ENCODE measurements at places on chromosomes 13 and 19.

DNA sequence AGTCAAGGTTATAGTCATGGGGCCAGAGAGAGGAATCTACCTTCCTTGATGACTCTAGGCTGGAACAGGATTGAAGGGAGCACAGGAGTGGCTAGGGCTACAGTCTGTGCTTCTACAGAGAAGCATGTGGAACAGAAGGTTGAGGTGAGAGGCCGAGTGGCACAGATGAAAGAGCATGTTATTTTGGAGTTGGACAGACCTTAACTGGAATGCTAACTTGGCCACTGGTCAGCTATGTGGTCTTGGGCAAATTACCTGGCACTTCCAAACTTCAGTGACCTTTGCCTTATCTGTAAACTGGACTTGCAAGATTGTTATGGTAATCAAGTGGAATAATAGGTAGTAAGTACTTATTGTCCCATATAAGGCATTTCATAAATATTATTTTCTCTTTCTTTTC, 252.7 kb downstream of the KCNRG start:
- DNase-seq, result no peak

- peak; percentile 56 for DNase-seq
Observed at GRCh38 chr19:41998246-41999020, 4.4 kb upstream of the ATP1A3 start.

GRCh38 chr13:112573710-112574109, 14.2 kb downstream of the TUBGCP3 start:
- DNase-seq, result no peak

DNA sequence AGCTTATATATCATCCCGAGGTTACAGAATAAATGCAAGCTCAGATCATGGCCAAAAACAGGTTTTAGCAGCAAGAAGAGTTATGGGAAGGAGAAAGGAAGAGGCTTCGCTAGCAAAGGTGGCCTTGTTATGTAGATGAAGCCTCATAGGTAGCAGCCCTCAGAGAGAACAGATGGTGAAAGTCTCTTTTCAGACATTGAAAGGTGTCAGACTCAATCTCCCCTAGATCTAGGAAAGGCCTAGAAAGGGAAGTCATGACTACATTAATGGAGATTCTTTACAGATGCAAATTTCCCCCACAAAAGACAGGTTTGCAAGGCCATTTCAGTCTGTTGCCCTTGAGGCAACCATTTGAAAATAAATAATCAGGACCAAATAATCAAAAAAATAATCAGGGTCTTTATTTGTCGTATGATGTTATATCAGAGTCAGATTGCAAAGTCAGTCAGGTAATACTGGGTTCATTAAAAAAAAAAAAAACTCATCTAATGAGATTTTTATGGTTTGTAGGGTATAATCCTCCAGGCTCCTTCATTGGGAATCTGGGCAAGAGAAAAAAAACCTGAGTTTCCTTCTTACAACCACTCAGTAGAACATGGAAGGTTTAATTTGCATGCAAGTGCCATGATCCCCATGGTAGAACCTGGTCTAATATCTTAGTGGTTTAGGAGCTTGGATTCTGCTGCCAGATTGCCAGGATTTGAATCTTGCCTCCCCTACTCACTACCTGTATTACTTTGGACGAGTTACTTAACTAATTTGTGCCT, 50.8 kb upstream of the HTR2A start:
- DNase-seq, result no peak

GRCh38 chr13:28434926-28435325, 60.0 kb downstream of the FLT1 start:
- no peak for DNase-seq

GRCh38 chr19:42216653-42217519, 591 bp downstream of the DEDD2 start:
- peak; percentile 46 for DNase-seq

DNA sequence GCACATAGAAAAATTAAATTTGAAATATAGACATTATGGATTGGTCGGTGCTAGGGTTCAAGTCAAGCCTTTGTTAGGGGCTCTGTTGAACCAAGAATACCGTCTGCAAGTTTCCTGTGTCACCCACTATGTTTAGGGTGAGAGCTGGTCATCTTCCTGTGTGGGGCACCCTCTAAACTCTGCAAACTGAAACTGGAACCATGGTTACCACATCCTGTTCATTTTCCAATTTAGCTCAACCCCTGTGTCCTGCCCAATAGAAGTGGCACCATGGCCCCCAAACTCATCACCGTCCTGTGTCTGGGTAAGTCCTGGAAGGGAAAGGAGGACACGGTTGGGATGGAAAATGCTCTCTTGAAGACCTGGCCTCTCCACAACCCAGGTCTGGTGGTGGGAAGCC, 29.9 kb downstream of the LAIR2 start:
- no peak for DNase-seq

- DNase-seq, result no peak
Observed at GRCh38 chr19:2271234-2272103, 10.5 kb downstream of the PEAK3 start.

DNA sequence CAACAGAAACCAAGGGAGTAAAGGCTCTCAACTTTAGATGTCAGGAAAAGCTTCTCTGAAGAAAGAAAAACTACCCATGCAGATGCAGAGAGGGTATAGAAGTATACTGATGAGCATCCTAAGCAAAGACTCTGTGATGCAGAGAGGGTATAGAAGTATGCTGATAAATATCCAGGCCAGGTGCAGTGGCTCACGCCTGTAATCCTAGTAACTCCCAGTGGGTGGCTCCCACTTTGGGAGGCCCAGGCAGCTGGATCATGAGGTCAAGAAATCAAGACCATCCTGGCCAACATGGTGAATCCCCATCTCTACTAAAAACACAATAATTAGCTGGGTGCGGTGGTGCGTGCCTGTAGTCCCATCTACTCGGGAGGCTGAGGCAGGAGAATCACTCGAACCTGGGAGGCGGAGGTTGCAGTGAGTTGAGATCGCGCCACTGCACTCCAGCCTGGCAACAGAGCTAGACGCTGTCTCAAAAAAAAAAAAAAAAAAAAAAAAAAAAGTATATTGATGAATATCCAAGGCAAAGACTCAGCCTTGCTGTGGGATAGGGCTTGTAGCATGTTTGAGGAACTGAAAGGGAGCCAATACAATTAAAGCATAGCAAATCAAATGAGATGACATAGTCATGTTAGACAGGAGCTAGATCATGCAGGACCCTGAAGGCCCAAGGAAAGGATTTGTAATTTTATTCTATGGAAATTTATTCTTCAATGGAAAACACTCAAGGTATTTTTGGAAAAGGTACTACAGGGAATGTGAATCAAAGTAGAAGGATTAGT, 14.9 kb downstream of the UBL3 start:
- no peak for DNase-seq

- DNase-seq, result no peak
Observed at GRCh38 chr19:42421591-42422031, 5.6 kb downstream of the LIPE start.

DNA sequence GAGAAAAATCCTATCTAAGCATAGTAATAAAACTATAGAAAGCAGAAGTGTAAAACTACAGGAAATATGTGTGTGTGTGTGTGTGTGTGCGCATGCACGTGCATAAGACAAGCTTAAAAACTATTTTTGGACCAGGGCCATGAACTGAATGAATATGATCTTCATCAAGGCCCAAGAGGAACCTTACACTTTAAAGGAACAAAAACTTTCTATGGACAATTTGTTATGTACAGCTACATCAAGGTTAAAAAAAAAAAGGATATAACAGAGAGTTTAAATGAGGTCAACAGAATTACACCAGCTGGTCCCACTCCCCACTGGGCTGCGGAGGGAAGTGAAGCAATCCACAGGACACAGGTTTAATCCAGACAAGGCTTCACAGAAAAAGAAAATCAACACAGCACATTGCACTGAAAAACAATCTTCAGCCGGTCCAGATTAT, 151.1 kb downstream of the LHFPL6 start:
- no peak for DNase-seq

DNA sequence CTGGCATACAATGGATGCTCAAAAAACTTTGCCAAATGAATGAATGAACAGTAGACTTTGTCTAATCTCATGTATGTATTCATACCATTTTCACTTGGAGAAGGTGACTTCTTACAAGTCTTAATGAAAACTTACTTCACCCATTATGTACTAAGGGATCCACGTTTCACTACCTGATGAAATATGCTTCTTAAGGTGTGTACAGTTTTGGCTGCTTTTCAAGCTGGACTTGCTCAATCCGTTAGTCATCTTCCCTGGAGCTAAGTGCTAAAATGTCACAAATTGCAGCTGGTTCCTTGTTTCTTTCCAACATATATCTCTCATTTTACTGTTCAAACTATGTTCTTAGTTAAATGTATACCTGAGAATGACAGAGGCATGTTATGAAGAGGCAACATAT, 4.2 kb upstream of the CCNA1 start:
- no peak for DNase-seq

- no peak for DNase-seq
Observed at GRCh38 chr13:100506600-100507422, 81.8 kb downstream of the GGACT start.

DNA sequence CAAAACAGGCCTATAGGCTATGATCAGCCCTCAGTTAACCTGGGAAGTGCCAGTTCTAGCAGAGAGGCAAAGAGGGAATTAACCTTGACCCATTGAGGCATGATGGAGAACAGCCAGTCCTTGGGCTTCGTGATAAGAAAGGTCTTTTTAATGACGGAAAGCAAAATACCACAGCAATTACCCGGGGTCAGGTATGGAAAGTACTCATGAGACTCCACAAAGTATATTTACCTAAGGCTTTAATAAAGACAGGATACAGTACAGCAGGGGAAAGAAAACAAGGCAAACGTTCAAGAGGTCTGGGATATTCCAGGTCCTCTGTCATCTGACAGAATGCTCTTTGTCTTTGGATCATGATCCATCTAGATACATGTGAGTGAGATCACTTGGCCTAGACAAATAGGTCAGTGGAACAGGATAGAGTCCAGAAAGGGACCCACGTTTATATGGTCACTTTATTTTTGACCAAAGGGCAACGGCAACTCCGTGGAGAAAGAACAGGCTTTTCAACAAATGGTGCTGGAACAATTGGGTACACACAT, 52.2 kb downstream of the WDFY2 start:
- DNase-seq, result no peak

GRCh38 chr19:1015782-1016646, 4.9 kb downstream of the TMEM259 start:
- no peak for DNase-seq

GRCh38 chr19:31979949-31980670, 365.3 kb upstream of the ZNF507 start:
- no peak for DNase-seq

DNA sequence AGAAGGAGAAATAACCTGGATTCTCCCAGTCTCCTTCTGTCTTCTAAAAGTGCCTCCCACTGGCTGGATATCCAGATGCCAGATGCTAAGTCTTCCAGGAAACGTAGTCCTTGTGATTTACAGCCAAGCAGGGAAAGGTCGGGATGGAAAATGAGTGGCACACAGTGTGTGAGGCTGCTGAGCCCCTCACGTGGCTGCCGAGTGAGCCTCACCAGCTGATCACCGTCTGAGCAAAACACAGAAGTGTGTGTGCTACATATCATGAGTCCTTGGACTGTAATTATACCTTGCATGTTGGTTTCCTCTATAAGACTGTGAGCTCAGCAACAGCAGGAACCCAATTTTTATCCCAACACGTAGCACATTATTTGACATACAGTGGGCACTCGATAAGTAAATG, 15.1 kb downstream of the LHFPL6 start:
- DNase-seq, result no peak

DNA sequence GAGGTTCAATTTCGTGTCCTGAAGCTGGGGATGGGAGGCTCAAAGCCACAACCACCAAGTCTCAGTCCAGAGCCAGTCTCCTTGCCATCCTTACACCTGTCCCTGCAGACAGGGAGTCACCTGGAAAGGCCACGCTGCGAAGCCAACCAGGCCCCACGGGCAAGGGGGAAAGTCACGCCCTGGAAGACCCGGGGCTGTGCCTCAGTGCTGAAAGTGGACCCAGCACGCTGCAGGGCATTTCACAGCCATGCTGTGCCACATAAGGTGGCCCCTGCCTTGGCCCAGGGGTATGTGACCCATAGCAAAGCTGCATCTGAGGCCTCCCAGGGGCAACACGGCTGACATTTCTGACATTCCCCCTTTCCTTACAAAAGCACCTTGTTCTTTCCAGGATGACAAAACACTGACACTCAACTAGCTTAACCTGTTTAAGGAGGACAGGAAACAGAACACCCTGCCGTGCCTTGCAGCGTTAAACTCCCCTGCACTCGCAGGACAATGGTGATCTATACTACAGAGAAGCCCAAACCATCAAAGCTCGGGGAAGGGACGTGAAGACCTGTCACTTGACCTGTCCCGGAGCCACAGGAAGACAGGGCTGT, 14.8 kb downstream of the CHERP start:
- no peak for DNase-seq

DNA sequence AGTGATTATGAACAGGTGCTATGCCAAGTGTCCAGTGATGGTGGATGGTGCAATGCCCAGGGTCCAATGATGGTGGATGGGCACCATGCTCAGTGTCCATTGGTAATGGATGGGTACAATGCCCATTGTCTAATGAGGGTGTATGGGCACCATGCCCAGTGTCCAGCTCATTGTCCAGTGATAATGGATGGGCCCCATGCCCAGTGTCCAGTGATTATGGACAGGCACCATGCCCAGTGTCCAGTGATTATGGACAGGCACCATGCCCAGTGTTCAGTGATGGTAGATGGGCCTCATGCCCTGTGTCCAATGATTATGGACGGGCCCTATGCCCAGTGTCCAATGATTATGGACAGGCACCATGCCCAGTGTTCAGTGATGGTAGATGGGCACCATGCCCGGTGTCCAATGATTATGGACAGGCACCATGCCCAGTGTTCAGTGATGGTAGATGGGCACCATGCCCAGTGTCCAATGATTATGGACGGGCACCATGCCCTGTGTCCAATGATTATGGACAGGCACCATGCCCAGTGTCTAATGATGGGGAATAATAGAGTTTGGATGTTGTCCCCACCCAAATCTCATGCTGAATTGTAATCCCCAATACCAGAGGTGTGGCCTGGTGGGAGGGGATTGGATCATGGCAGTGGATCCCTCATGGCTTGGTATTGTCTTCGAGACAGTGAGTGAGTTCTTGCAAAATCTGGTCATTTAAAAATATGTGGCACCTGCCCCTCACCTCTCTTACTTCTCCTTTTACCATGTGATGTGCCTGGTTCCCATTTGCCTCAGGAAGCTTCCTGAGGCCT, 87.8 kb downstream of the ANKRD10 start:
- no peak for DNase-seq

DNA sequence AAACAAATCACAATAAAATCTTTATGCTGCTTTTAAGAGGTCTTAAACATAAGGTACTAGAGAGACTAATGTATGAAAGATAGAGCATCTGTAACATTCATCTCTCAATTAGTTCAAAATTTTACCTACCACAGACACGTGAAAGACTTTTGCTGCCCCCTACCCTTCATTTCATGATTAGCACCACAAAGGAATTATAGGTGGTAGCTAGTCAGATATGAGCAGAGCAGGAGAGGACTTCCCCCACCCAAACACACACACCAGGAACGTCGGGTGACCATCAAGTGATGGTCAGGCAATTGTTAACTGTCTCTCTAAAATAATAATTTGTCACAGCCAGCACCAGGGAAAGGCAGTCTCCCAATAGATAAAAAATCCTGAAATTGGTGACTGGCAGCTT, 1531.7 kb upstream of the SPRY2 start:
- DNase-seq, result no peak
